Activated gamma-delta T cell treated with anti-CD3 and anti-CD28 coated beads, Interleukin-2, amount 50 U/mL, for 16 hours (primary cell): ENCODE measurements at places on chromosomes 1 and 21.
A peak's percentile ranks its signal among the peaks of the same experiment; 100 is the strongest.

GRCh38 chr1:147185432-147185831 is 13.2 kb upstream of the PRKAB2 start:
- no peak for DNase-seq

DNA sequence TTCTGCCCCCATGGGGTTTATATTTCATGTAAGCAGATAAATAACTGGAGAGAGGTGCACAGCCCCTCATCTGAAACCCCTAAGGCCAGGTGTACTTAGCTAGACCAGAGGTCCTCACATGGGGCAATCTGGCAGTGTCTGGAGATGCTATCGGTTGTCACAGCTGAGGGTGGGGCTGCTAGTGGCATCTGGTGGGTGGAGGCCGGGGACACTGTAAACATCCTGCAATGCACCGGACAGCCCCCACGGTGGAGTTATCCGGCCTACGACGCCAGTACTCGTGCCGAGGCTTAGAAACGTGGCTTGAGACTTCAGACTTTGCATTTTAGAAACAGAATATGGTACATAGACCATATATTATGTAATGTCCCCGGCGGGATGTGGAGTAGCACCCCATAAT is 186.5 kb upstream of the VAMP3 start:
- DNase-seq = no peak

- DNase-seq = no peak
These were observed 46.4 kb downstream of the VPS13D start for GRCh38 chr1:12276225-12276624.

GRCh38 chr1:16046842-16047241 is 3.3 kb downstream of the CLCNKB start:
- no peak for DNase-seq

- peak; percentile 81 for DNase-seq
These were observed 3.0 kb downstream of the TRIM46 start for GRCh38 chr1:155176544-155177071.

DNA sequence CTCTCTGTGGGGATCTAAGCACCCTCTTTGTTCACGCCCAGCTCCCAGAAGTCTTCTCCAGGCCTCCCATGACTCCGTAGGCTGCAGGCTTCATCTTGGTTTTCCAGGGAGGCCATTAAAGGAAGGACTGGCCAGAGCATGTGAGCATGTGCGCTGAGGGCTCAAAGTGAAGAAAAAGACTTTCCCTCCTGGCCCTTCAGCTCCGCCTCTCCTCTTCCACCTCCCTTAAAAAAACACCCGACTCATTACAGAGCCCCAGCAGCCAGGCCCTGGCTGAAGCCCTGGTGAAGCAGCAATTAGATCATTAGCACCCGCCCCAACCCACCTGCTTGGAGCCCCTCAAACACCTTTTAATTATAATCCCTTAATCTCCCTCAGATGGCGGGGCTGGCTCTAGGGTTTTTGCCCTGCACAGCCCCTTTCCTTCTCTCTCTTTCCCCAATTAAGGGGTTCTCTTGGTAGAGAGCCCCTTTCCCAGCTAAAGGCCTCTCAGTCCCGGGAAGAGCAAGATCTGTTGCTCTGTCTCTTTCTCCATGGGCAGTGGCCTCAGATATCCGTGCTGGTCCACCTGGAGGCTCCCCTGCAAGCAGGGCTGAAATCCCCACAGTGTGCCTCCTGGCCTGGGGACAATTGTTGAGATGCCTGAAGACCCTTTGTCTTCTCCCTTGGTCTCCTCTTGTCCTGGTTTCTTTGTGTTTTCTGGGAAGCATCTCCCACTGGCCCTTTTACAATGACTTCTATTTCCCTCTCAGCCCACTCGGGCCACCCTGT is 30.5 kb downstream of the RHBG start:
- no peak for DNase-seq

- DNase-seq = no peak
These were observed 203.8 kb downstream of the RWDD3 start for GRCh38 chr1:95437781-95438180.

- no peak for DNase-seq
These were observed 846.5 kb upstream of the ADAMTS5 start for GRCh38 chr21:27813344-27813743.

GRCh38 chr1:71357708-71358107 is 276.9 kb upstream of the ZRANB2 start:
- DNase-seq = no peak

GRCh38 chr21:38567335-38567969 is 69.2 kb upstream of the ERG start:
- no peak for DNase-seq

DNA sequence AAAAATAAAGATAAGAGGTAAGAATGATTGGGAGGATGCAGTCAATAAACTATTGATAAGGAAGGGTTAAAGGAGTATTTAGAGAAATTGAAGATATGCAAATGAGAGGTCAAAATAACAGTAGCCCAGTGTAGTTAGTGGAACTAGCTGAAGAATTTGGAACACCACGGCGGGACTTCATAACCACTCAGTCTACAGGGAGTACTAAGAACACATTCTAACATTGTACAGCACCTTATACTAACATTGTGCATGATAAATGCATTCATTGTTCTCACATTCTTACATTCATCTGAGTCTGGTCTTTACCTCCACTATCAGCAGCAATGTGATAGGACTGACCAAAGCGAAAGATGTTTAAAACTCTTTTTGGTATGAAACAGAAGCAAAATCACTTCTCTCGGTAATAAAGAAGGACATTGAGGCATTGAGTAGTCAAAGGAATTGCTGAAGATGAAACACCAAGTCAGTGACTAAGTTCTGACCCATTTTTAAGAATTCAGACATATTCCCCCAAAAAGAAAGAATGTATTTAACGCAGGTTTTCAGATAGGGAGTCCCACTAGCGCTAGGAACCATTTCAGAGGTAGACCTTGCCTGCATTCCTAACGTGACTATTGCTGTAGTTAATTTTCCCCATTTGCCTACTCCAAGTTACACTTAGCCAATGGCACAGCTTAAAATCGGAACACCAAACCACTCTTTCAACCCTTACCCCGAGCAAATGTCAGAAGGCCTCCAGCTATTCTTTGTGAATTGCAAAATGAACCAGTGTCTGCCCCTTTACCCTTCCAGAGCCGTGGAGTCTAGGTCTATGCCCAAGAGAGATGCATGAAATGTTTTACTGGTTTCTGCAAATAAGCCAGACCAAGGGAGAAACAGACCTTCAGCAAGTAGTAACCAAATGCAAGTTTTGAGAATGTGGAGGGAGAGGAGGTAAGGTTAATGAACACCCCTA is 108.8 kb upstream of the IRF2BP2 start:
- no peak for DNase-seq

- DNase-seq = no peak
These were observed 2.8 kb upstream of the LSM10 start for GRCh38 chr1:36400514-36400824.

GRCh38 chr1:56142301-56142700 is 437.1 kb downstream of the PLPP3 start:
- no peak for DNase-seq

- DNase-seq = no peak
These were observed 110.3 kb downstream of the SEC16B start for GRCh38 chr1:177859572-177859971.

DNA sequence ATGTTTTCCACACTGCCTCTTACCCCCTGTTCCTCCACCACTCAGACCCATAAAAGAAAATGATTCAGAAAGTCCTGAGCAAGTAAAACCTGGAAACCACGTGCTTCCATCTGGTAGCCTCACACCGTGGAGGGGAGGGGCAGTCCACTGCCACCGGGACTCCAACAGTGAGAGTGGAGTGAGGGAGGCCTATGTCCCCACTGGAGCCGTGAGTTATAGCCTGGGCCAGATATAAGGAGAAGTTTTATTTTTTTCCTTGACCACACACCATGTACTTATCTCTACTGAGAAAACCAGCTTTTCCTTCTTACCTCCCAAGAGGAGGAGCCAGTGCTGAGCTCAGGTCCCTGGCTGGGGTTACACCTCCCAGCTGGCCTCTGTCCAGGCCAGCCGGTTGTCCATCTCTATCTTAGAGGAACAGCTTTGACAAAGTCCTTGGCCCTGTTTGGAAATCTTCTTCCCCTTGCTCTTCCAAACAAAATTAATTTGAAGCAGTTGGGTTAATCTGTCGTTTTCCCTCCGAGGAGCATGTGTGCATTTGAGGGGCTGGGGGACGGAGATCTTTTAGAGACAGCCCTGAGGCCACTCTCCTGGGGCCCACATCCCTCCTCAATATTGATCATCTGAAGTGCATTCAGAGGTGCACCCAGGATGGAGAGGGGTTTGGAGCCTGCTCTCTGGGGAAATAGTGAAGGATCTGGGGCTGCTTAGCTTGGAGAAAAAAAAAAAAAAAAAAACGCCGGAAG is 49.1 kb upstream of the SERBP1 start:
- no peak for DNase-seq

DNA sequence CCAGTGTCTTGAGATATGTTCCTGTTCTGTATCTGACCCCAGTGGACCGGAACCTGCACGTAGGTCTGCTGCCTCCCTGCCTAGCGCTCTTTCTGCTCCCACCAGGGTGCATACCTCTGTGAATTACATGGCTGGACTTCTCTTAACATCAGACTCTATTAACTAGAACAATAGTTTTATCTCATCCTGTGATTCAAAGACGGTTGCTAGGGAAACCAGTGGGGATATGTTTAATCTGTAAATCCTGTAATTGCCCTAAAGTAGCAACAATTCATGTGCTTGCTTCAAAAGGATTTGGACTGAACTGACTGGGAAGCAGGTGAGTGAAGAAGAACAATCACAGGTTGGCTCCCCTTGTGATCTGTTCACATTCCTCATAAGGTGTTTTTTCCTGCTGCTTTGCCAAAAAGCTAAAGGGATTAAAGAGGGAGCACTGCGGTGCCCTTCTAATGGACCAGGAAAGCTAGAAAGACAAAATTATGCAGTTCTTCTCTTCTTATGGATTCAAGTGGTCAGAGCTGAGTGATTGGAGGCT is 52.7 kb upstream of the DIRAS3 start:
- DNase-seq = no peak

DNA sequence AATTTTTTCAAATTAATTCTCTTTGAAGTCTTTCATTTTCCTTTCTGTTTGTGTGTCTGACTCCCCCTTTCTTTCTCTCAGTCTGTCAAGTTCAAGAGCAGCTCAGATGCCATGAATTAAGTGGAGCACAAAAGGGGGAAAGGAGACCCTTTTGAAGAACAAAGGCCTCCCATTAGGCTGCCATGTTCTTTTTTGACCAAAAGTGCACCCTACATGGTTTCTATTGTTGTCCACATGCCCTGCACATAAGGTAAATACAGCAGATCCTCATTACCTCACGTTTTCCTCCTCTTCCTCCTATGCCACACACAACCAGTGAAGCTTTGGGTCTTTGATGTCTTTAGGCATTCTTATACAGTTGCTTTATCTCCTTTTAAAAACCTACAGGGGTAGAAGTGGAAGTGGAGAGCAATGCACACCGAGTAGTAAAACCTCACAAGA is 47.7 kb downstream of the POU2F1 start:
- DNase-seq = no peak
